ENCODE measurements at places on chromosomes 7 and 10.
A peak's percentile ranks its signal among the peaks of the same experiment; 100 is the strongest.

- peak; percentile 82 for DNase-seq
These were observed 4.1 kb upstream of the TAS2R5 start for GRCh38 chr7:141785706-141786552.

DNA sequence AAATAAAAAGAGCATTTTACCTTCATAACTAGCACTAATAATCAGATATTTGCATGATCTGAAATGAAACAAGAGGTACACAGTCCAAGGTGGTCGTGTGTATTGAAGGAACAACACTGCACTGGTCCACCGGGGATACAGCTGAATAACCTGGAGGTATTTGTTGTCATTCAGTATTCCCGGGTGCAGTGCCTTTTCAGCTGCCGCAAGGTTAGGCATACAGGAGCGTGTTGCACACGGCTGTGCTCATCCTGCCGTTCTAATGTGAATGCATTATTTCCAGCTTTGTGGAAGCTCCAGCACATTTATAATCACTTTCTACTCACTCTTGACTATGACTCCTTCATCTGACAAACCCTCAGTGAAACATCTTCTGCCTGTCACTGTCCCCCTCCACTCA, 377.8 kb downstream of the GFRA1 start:
- DNase-seq, result no peak

GRCh38 chr10:73467206-73467605, 28.6 kb downstream of the PPP3CB start:
- DNase-seq, result peak; percentile 51

- no peak for DNase-seq
These were observed 571.8 kb downstream of the TCERG1L start for GRCh38 chr10:130739757-130740145.

DNA sequence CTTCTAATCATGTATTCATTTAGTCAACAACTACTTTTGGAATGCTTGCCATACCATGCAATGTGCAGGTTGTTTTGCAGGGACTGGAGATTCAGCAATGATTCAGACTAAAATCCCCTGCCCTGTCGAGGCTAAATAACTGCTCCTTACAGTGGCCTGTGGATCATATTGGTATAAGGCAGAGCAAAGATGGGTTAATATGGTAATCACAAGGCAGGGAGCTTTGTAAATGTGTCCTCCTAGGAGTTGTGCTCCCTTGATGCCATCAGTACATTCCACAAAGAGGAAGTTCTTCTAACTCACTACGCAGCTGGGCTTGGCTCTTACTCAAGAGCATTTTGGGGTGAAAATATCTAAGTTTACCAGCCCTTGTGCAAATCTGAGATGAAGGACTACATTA, 614 bp upstream of the IFIT2 start:
- DNase-seq, result peak; percentile 91

DNA sequence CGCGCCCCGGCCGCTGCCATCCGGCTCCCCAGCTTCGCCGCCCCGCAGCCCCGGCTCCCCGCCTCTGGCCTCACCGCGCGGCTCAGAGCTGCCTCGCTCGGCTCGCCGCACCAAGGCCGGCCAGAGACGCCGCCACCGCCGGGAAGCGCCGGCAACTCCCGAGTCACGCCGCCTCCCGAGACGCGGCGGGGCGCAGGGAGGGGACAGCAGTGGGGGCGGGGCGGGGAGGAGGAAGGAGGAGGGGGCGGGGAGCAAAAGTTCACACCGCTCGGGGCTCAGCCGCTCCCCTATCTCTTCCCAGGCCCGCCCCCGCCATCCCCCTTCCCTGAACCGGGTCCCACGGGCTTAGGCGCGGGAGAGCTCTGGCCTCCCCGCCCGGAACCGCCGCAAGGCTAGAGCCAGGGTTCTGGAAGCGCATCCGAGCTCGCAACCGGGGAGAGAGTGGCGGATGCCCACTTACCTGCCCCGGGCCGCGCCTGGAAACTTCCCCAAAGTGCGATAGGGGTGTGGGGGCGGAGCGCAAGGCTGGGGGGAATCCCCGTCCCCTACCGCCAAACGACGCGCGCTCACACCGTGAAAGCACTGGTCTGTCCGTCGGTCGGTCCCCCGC, 1.0 kb downstream of the CHST15 start:
- DNase-seq, result peak; percentile 33

- DNase-seq, result no peak
These were observed 80.3 kb upstream of the NPTX2 start for GRCh38 chr7:98536803-98537202.

DNA sequence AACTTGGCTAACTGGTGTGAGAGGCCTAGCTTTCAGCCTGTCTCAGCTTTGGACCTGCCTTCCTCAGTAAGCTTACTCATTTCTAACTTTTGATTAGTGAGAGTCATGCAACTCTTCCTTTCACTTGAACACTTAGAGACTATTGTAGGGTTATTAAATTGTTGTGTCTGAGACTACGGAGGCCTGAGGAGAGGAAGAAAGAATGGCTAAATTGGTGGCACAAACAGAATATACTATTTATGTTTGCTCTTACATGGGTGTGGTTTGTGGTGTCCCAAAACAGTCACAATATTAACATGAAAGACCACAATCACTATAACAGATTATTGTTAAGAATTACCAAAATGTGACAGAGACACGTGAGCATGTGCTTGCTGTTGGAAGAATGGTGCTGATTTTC, 82.1 kb downstream of the TRIM24 start:
- no peak for DNase-seq

GRCh38 chr10:91610444-91610843, 22.4 kb downstream of the PPP1R3C start:
- no peak for DNase-seq
